ENCODE measurements at places on chromosomes 6 and 20.

GRCh38 chr6:120682145-120682544 is 652.1 kb downstream of the TBC1D32 start:
- DNase-seq: no peak

GRCh38 chr6:24673625-24674024 is 6.7 kb downstream of the ACOT13 start:
- no peak for DNase-seq

DNA sequence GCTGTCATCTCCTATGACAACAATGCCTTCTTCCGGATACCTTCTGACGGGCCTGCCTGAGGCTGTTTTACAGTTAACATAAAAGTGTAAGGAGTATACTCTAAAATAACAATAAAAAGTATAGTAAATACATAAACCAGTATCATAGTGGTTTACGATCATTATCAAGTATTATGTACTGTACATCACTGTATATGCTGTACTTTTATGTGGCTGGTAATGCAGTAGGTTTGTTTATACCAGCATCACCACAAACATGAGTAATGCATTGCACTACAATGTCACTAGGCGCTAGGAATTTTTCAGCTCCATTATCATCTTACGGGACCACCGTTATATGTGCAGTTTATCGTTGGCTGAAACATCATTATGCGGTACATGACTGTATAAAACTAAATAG is 76.5 kb downstream of the VEGFA start:
- no peak for DNase-seq

GRCh38 chr6:32234934-32235333 is 11.1 kb upstream of the NOTCH4 start:
- DNase-seq: no peak

DNA sequence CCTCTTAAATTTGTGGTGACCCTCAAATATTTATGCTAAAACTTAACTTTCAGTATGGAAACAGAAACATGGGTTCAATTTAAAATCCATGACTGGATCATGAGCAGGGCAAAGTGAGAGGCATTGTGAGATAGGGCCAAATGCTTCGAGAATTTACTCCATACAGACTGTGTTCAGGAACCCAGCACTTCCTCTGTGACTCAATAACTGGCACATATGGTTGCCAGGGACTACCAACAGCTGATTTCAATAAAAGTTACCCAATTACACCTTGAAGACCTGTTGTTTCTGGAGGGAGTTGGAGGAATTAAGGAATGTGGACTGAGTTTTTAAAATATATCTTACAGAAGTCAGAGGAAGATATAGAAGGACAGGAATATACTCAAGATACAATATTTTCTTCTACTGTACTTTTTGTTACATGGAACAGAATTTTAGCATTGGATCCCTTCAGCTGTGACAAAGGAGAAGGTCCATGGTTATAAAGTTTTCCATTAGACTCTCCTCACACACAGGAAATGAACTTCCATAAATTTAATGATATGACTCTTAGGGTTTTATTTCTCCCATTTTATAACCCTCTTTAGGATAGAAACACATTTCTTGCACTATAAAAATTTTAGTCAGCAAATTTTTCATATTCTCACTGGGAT is 258.5 kb downstream of the KHDC1L start:
- DNase-seq: no peak

- DNase-seq: no peak
These were observed 10.6 kb upstream of the CD83 start for GRCh38 chr6:14107000-14107399.

DNA sequence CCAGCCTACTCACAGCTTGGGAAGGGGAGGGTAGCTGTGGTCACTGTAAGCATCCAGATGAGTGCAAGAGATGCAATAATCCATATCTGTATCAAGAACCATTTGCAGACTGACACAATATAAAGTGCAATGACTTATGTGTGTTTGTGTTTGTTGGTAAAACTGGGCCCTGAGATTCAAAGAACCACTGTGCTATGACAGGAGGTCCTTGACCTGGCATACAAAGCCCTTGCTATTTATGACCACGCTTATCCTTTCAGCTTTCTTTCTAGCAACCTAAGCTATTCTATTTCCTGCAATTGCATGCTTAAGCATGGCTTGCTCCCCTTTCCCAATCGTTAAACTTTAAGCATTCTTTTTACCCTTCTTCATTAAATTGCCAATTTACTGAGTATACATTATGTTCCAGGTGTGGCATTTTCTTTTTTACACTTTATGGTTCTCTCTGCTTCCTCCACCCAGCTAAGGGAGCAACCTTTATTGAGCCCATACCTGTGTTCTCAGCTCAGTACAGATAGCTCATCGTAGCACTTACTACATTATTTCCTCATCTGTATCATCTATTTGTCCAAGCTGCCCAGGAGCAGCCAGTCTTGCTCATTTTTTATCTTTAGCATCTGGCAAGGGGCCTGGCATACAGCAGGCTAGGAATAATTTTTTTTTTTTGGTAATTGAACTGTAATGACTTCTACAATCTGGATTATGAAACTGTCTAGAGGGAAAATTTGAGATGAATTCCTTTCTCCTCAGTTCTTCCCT is 3.5 kb downstream of the MCUR1 start:
- DNase-seq: no peak

DNA sequence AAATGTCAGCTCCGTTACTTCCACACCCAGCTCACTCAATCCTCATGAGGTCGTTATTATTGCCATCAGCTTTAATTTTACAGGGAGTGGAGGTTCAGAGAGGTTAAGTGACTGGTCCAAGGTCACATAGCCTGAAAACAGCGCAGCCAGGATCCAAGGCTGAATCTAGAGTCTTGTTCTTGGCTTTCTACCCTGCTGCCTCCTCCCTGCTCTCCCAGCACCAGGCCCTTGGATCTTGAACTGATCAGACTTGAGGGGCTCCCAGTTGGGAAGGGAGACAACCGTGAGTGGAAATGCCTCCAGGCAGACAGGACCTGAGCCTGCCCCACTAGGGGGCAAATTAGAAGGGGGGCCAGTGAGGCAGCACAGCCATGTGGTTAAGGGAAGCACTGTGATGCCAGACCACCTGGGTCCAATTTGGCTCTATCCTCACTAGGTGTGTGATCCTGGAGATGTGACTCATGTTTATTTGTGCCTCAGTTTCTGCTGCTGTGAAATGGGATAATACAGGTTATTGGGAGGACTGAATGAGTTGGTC is 135.6 kb upstream of the PTPN1 start:
- DNase-seq: no peak

GRCh38 chr6:83443516-83443915 is 12.7 kb upstream of the ME1 start:
- DNase-seq: no peak

- DNase-seq: no peak
These were observed 275.9 kb upstream of the PRND start for GRCh38 chr20:4445784-4446183.

DNA sequence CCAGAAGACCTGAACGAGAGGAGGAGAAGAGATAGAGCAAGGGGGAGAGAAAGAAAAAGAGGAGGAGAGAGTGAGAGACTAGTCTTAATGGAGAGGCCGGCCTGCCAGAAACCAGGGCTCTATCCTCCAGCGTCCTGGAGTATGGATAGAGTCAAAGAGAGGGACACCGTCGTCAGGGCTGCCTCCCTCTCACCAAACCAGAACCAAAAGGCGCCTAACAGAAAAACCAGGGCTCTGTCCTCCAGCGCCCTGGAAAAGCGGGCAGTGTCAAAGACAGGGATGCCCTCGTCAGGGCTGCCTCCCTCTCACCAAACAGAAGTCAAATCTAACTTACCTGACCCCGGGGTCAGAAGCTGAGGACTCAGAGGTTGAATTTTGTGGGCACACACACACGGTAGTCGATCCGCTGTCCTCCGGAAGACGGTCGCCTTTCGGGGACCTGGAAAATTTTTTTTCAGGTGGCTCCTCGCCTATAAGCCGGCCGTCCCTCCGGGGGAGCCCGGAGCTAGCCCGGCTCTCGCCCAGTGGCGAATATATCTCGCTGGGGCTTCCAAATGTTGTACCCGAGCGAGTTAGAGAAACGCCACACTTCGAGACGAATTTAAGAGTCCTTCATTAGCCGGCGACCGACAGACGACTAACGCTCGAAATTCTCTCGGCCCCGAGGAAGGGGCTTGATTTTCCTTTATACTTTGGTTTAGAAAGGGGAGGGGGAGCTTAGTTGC is 148.2 kb downstream of the TRIM27 start:
- DNase-seq: no peak

Data from NT2/D1 (cell line).